DMS153 (cell line): ENCODE measurements at places on chromosomes 2 and 18.

- no peak for DNase-seq
Observed at GRCh38 chr2:72864500-72864899, 22.7 kb upstream of the SPR start.

- peak; percentile 2 for DNase-seq
Observed at GRCh38 chr2:227228061-227228667, 63.7 kb downstream of the COL4A3 start.

- no peak for DNase-seq
Observed at GRCh38 chr2:9205486-9205885, 1.1 kb upstream of the ASAP2 start.

GRCh38 chr2:234271338-234271737 lies 220.8 kb downstream of the SPP2 start:
- no peak for DNase-seq

- DNase-seq, result no peak
Observed at GRCh38 chr2:12106440-12107080, 360.1 kb downstream of the LPIN1 start.

GRCh38 chr2:53129851-53130250 lies 637.8 kb upstream of the CHAC2 start:
- DNase-seq, result no peak

- DNase-seq, result no peak
Observed at GRCh38 chr2:161049559-161049958, 110.7 kb upstream of the TANK start.

GRCh38 chr2:10909996-10910341 lies 1.8 kb upstream of the KCNF1 start:
- peak; percentile 67 for DNase-seq

DNA sequence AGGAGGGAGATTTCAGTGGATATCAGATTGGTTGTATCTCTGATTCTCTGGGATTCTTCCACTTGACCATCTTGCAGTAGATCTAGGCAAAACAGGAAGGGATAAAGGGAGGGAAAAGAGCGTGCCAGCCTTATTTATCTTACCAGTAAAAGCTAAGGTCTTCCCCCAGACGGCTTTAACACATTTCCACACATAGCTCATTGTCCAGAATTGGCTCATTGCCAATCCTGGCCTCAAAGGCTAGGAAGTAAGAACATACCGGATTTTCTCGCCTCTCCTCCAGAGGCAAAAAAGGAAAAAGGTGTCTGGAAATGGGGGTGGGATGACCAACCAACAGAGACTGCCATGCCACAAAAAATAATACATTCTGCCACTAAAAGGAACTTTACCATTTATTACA lies 411.6 kb upstream of the NRP2 start:
- no peak for DNase-seq

DNA sequence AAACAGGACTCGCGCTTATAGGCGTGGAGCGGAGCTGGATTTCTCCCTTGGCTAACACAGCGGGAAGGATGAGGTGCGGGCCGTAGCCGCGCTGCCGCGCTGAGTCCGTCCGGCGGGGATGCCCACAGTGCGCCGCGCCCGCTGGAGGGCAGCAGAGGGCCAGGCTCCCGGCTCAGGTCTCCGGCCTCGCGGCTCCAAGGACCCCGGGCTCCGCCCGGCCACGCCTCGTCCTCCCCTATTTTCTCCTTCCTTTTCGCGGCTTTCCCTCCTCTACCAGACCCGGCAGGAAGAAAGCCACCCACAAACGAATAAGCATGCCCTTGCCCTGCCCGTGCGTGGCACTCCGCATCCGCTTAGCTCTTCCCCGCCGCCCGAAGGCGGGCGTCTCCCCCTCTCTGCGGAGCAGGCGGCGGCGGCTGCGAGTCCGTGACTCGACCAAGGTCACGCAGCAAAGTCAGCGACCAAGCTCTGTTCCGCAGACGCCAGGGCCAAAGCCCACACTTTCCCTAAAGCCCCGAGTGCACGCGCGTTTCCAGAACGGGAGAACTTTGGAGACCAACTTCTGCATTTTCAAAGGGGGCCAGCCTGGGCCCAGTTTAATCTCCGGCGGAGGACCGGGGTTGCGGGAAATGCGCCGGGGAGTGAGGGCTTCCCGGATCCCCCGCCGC lies 48.5 kb downstream of the KCNIP3 start:
- peak; percentile 59 for DNase-seq

DNA sequence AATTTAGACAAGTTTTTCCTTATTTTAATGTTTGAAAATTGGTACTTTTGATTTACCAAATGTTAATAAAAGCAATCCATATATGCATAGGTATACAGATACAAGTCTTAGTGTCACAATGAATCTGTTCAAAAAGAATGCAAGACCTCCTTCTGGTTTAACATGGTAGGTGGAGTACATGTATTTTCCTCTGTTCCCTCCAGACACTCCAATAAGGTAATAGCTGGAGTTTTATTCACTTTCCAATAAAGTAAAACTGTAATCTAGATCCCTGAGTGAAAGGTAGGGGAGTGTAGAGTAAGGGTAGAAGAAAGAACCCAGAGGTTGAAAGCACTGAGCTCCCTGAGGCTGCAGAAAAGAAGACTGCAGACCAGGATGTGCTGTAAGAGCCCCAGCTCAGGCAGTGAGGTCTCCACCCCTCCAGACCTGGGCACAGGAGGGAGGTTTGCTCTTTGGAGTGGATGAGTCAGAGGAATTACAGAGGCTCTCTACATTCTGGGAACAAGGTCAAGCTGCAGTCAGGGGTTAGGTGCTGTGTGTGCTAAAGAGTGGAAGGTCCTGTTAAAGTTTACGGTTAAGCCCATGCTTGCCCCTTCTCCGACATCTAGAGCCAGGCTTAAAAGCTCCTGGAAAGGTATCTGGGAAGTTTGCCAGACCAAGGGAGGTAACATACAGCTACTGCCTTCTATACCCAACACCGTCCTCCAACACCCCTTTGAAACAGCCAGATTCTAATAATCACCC lies 27.6 kb upstream of the STAT1 start:
- peak; percentile 7 for DNase-seq

DNA sequence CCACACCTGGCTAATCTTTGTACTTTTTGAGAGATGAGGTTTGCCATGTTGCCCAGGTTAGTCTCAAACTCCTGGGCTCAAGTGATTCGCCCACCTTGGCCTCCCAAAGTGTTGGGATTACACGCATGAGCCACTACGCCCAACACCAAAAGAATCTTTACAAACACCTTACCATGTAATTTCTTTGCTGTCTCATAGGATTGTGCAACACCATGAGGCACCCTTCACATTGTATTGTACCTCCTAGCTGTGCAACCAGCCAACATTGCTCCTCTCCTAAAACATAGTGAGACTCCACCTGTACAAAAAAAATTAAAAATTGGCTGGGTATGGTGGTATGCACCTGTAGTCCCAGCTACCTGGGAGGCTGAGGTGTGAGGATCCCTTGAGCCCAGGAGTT lies 3.1 kb upstream of the MFSD6 start:
- no peak for DNase-seq

GRCh38 chr2:207720517-207721187 lies 9.2 kb downstream of the CCNYL1 start:
- DNase-seq, result no peak

- DNase-seq, result no peak
Observed at GRCh38 chr2:240121190-240121589, 14.9 kb downstream of the COPS9 start.

GRCh38 chr18:55083461-55083860 lies 124.2 kb upstream of the CCDC68 start:
- DNase-seq, result no peak
